Camera-type eye (tissue), 1 donor: ENCODE measurements at places on chromosomes 7 and 10. TPM values are rescaled to one million over a fixed set of nuclear protein-coding genes. Genes with fewer than 3 reads are reported as not detected.

ARHGEF5 gene
- 6.9 TPM for total RNA-seq

OR9A2 gene
- not detected for total RNA-seq

CCDC7 gene
- total RNA-seq: 66.3 TPM

TRPV5 gene
- 0.16 TPM for total RNA-seq

ANXA8L1 gene
- 4.9 TPM for total RNA-seq

SGCE gene
- total RNA-seq: 128 TPM

DNAH11 gene
- 2.7 TPM for total RNA-seq

WNT8B gene
- total RNA-seq: 0.16 TPM

CBX3 gene
- 194 TPM for total RNA-seq

RBP3 gene
- 348 TPM for total RNA-seq

MYPN gene
- total RNA-seq: 7.0 TPM

MRPS16 gene
- 53.2 TPM for total RNA-seq

TMEM196 gene
- total RNA-seq: 9.7 TPM

INMT gene
- 3.2 TPM for total RNA-seq
